ENCODE measurements at places on chromosomes 1 and 21.

DNA sequence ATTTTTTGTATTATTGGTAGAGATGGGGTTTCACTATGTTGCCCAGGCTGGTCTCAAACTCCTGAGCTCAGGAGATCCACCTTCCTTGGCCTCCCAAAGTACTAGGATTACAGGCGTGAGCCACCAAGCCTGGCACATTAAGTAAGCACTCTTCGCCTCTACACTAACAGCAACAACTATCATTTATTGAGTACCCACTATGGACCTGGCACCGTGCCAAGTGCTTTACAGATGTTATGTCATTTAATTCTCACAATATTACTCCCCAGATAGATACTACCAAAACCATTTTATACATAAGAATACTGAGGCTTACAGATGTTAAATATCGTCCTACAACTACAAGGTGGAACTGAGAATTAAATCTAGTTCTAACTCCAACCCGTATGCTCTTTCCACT is 50.1 kb downstream of the TUT4 start:
- DNase-seq = peak; percentile 11

DNA sequence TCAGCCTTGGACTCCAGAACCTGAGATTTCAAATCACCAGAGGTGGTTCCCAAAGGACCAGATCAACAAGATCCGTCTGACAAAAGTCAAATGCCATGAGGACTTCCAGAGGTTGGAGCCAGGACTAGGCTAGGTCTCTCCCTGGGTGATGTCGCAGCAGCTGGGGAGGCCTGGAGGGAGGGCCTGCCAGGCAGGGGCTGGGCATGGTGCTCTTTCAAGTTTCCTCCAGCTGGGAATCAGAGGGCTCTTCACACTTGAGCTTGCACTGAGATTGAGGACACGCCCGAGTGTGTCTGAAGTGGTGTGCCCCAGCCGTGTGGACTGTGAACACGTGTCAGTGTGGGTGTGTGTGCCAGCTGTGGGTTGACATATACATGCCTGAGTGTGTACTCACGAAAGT is 21.3 kb upstream of the RSPO1 start:
- DNase-seq = no peak

DNA sequence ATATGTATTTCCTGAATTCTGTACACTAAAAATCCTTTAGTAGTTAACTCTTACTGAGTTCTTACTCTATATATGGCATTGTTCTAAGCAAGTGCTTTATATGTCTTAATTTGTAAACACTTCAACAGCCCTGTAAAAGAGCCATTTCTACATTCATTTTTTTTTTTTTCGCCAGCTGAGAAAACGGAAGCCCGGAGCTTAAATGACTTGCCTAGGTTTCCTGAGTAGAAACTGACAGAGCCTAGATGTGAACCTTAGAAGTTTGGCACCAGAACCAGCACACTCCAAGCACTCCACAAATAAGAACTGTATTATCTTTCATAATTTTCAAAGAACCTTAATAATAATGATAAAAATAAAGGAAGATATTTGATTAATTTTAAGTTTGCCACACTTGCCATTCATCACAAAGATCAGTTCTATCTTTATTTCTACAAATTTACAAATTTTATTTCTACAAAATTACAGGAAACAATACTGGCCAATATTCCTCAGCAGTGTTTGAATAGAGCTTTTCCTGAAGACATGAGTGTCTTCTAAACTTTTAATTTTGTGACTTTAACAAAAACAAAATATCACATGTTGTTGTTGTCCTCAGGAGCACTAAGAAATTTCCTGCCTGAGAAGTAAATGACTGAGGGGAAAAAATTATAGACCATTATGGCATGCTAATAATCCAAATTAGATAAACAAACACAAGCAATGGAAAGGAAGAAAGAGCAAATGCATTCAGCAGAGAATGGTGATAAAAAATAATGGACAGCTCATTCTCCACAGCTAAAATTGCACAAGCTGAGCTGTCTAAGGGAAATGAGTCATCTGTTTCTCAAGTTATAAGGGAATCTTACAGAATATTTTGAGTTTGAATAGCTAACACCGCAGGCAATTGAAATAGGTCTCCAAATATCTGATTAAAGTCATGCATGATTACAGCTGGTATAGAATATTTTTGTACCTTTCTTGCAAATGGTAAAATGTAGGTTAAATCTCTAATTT is 71.2 kb downstream of the DPYD start:
- no peak for DNase-seq

DNA sequence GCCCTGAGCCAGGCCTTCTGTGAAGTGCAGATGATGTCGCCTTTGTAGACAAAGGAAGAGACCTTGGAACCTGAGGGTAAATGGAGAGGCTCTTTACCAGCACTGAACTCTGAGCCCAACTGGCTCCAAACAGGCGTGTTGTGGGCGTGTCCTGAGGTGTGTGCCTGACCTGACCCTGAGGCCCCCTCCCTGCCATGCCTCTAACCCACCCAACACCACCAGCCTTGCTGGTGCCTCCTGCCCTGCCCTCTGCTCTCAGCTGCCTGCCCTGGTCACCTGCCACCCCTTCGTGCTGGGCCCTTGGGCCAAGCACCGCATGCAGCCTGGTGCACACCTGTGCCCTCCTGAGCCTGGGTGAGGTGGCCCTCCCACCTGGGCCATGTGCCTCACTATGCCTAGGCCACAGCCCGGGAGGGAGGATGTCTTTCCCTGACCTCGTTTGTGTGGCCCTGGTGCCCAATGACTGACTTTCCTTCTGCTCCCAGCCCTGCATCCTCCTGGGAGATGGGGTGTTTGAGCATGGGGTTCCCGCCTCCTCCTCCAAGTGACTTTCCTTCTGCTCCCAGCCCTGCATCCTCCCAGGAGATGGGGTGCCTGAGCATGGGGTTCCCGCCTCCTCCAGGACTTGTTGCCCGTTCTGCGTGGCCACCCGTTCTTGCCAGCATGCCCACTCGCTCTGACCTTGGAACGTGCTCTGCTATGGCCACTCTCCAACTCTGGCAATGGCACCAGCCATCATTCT is 157.0 kb downstream of the PCBP3 start:
- DNase-seq = no peak

- DNase-seq = no peak
These were observed 78.4 kb downstream of the PEX14 start for GRCh38 chr1:10553118-10553517.

DNA sequence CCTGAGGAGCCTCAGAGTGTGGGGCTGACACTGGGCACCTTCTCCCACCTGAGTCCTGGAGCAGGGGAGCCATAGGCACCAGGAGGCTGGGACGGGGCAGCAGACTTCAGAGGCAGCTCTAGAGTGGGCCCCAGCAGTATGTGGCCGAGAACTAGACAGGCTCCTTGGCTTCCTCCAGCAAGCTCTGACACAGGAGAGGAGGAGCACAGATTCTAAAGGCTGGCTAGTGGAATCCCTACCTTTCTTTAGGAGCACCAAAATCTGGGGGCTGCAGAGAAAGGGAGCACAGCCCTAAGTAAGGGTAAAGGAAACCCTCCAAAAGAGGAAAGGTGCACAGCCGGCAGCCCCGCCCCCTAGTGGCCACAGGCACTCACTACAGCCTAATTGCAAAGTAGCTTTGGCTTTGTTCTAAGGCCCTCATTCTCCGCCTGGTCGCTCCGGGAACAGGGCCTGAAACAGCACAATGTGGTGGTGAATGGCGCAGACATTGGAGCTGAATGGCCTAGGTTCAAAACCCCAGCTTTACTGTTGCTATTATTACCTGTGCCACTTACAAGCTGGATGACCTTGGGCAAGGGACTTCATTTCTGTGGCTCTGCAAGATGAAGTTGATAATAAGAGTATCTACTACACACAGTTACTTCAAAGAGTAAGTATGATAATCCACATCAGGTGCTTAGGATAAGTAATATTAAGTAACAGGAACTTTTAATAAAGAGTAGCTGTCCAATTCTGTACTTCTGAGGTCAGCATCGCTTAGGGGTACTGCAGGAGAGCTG is 8.8 kb upstream of the GUCA2A start:
- DNase-seq = peak; percentile 55

- DNase-seq = no peak
These were observed 3.4 kb upstream of the AHDC1 start for GRCh38 chr1:27607239-27607804.

DNA sequence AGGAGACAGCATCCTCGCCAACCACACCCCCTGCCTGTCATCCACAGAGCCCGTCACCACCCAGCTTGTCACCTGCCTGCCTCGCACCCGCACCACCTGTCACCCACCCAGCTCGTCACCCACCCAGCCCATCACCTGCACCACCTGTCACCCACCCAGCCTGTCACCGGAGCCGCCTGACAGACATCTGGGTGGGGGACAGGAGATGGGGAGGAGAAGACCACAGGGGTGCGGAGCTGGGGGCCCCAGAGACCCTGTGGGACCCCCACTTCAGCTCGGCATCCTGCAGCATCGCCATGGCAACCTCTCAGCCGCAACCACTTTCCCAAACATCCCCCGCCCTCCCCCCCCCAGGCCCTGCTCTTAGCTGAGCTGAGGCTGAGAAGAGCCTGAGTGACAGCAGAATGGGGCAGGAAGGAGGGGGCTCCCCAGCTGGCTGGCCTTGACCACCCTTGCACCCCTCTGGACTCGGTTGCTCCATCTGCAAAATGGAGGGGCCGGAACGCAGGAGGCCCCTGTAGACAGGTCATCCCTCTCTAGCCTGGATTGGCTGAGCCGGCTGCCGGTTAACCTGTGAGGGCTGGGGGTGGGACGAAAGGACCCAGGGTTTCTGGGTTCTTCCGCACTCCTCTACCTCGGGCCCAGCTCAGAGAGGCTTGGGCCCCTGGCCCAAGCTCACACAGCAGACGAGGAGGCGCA is 11.6 kb downstream of the AHDC1 start:
- DNase-seq = peak; percentile 96

DNA sequence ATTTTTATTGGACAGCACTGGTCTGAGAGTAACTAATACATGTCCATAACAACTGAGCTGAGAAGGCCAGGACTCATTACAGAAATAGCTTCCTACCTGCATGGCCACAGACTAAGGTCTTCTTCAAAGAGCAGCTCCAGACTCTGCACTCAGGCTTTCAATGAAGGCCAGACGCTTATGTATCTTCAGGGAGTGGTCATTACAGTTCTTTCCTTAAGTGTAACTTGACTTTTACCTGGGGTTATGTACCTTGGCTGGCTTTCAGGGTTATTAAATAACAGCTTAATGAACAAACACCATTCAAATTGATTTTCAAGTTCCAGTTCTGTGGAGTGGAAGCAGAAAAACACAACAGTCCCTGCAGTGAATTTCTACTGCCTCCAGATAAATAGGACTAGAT is 23.8 kb upstream of the SLC22A15 start:
- no peak for DNase-seq

DNA sequence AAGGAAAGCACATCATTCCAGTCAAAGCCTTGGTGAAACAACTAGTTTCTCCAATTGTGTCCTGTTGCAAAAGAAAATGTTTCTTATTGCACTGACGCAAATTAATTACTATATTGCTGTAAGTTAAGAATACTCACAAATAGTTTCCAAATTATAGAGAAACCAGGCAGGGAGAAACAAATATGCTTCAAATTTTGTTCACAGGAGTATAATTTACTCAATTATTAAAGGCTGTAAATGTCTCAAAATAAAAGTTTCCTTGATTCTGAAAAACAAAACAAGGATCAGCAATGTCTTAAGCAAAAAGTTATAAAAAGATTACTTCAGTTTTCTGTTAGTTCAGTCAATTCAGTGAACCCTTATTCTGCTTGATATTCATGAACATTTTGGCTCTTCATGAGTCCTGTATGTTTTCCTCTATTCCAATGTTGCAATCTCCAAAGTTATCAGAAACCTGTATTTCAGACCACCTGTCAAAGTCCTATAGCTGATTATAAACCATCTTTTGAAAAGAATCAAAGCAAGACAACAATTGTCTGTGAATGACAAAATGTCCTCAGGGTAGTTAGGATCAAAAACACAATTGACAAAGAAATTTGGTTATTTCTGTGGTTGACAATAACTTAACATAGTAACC is 11.7 kb upstream of the SYPL2 start:
- no peak for DNase-seq

- DNase-seq = no peak
These were observed 130.8 kb downstream of the HMCN1 start for GRCh38 chr1:185864889-185865517.

GRCh38 chr1:36327421-36328087 is 4.1 kb upstream of the EVA1B start:
- no peak for DNase-seq

GRCh38 chr1:236830560-236830959 is 35.5 kb downstream of the MTR start:
- DNase-seq = no peak

DNA sequence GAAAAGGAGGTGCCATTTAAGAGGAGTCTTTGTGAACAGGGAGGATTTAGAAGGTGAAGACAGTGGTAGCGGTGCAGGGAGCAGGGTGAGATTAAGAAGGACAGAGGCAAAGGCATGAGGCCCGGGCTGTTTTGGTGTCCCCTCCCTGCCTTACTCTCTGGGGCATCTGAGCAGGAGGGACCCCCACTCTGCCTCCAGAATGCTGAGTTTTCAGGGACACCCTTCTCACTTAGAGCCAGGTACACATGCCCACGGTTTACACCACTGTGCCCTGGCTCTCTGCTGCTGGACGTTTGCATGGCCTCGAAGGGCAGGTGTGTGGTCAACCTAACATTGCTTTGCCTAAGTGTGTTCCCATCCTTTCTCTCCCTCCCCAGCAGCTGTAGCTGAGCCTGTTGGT is 20.5 kb upstream of the PARP1 start:
- DNase-seq = no peak

- no peak for DNase-seq
These were observed 181.2 kb downstream of the DPYD start for GRCh38 chr1:97739596-97740103.
